Heart left ventricle (tissue), 16 donors: ENCODE measurements at places on chromosomes 6 and 20. TPM values are rescaled to one million over a fixed set of nuclear protein-coding genes. Genes with fewer than 3 reads are reported as not detected.

- DNase-seq = no peak
Measured at GRCh38 chr6:145704143-145704781, 31.1 kb downstream of the EPM2A start.

DNA sequence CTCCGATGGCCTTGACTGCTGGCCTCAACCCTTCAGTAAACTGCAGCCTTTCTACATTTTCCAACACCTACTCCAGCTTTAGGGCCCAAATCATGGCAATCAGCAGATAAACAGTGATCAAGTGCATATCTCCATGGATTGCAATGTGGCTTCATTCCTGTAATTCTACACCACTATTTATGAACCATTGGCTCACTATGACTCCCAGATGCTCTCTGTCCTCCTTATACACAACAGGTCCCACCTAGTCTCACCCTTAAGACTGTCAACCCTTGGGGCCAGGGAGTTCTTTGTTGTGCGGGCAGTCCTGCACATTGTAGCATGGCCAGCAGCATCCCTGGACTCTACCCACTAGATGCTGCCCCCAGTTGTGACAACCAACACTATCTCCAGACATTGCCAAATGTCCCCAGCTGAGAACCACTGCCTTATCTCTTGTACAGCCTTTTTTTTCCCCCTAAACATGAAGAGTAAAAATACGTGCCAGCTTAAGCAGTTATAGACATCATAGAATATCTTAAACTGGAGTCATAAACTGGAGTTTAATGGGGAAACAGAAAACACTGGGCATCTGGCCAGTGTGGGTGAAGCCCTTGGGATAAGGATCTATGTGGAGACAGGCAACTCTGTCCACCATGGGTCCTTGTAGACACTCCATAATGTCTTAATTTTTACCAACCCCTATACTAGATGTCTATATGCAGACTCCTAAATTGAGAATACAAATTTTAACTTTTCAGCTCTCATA lies 21.1 kb downstream of the MRPL14 start:
- no peak for DNase-seq

- DNase-seq = no peak
Measured at GRCh38 chr6:43075670-43076463, at the start of gene PTK7. Gene PTK7, plus strand, starts transcription at chr6:43076314. Its CDS starts 175 bp downstream, at chr6:43076489.

DNA sequence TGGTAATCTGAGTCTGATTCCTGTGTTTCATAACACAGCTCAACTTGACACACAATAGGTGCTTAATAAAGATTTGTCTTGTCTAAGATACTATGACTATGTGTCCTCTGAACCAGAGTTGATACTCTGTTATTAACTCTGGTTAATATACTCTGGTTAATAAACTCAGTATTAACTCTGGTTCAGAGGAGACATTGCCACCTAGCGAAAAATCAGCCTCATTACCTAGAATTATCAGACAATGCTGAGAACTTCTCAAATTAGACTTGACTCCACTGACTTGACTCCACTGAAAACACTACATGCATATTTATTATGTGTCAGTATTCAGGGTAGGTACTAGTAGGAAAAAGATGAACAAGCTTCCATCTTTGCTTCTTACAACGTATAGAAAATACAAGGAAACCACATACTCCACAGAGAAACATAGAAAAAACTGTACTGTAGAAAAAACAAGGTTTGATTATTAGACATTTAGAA lies 73.9 kb downstream of the AHI1 start:
- DNase-seq = no peak

DNA sequence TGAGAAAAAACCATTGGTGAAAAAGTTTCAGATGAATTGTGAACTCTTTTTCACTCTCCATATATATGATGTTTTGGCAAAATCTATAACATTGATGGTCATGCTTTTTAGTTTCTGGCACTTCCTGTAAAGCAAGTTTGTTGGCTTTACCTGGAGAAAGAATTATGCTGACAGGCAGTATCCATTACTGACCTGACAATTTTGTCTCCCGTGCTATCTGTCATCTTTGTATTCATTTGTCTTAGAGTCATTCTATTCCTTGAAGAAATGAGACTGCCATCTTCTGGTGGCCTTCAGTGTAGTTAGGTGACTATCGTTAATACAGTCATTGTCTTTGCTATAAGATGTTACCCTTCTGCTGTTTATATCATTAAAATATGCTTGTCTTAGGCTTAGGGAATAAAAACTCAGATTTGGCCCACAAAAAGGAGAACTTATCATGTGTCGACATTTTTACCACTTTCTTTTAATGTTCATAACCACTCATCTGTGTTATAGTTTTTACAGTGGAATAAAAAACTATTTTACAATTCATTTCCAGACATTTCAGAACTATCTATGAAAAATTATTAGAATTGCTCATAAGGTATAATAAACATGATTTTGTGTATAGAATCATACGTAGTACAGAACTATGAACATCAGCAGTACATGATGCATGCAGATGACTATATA lies 707.0 kb downstream of the EPM2A start:
- DNase-seq = no peak

GRCh38 chr20:4162766-4163165 lies 147.4 kb upstream of the RNF24 start:
- DNase-seq = no peak

DNA sequence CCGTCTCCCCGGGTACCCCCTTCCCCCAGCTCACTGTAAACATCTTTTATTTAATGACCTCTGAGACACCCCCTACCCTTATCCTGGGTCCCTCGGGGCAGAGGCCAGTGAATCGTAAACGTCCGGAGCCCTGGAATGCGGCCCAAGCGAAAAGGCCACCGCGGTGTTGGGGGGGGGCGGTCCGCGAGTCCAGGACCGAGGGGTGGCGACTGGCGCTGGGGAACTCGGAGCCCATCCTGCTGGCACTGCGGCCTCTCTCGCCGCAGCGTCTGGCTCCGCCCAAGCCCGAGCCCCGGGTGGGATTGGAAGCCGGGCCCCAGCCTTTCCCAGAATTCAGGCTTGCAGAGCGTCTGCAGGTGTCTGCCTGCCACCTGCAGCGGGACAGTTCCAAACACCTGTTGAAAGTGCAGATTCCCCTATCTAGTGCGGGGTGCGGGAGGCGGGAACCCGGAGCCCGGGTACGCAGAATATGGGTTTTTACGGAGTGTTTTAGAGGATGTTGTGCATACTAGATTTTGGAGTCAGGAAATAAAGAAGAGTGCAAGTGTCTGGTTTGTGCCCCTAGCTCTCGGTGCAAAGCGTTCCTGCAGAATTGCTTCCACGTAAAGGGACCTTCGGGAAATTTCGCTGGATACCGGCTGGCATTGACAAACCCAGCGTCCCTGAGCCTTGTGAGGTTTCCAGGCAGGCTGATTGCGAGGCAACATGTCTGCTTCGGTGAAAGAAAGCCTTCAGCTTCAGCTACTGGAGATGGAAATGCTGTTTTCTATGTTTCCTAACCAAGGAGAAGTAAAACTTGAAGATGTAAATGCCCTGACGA lies 800 bp downstream of the RWDD2A start:
- DNase-seq = peak; percentile 45

DNA sequence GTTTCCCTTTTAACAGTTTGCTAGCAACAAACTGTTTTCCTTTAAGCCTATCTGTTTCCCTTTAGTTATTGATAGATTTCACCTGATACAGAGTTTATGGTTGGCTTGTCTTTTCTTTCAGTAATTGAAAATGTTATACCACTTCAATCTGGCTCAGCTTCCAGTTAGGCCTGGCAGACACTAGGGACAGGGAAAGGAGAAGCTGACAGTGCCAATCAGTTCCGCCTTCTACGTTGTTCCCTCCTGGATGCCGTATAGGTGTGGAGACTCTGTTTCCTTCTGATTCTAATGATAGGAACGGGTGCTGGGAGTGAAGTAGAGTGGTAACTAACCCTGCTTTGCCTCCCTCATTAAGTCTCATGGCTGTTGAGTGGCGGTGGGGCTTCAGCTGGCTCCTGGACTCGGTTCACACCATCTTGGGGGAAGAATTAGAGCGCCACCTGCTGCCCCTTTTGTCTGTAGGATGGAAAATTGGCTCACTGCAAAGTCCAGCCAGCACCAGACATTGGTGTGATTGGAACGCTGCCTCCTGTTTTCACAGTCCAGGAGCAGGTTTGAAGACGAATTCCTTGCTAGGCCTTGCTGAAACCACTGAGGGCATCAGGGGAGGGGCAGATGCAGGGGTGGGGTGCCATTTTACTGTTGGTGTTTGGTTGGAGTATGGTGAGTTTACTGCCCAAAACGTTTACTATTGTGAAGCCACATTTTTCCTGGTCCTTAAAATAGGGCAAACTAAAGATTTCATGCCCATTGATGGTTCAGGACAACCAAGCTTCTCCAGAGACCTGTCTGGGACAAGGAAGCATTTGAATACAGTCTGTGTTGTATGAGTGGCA lies 1729.5 kb downstream of the GRIK2 start:
- no peak for DNase-seq

DNA sequence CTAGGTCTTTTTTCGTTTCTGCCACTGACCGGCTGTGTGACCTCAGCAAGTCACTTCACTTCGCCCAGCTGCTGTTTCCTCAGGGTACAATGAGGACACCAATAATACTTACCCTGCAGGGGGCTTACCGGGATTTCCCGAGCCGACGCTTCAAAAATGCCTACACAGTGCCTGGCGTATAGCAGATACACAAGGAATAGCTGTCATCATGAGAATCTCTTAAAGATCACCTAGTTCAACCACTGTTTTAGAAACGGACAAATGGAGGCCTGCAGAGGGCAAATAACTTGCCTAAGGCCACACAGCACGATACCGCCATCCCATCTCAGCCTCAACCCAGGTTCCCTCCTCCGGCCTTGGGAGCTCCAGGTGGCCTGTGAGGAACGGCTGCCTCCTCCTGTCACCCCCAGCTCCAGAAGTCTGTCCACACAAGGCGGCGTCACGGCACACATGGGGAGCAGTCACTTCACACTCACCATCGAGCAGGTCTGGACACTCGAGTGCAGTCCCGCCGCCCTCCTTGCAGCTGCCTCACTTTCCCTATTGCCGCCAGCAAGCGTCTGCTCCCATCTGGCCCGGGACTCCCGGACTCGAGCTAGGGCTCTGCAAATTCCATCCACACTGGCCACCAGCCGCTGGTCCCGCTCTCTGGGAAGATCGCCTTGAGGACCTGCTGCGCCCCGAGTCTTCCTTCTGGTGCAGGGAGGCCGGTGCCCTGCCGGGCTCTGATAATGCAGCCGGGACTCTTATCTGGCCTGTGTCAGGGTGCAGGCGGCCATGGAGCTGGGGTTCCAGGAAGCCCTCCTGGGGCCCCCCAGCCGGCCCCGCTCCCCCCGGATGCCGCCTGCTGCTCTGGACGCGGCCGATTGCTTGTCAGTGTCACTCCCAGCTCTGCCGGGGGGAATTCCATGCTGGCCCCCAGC lies at the start of gene RIPOR3:
Gene RIPOR3 (minus strand): TSS at position 893 of the 923 bp plus-strand sequence. CDS start 414 bp downstream, at position 479.
- DNase-seq = peak; percentile 23

GRCh38 chr6:84428300-84428907 lies 201.0 kb upstream of the CEP162 start:
- peak; percentile 33 for DNase-seq

DNA sequence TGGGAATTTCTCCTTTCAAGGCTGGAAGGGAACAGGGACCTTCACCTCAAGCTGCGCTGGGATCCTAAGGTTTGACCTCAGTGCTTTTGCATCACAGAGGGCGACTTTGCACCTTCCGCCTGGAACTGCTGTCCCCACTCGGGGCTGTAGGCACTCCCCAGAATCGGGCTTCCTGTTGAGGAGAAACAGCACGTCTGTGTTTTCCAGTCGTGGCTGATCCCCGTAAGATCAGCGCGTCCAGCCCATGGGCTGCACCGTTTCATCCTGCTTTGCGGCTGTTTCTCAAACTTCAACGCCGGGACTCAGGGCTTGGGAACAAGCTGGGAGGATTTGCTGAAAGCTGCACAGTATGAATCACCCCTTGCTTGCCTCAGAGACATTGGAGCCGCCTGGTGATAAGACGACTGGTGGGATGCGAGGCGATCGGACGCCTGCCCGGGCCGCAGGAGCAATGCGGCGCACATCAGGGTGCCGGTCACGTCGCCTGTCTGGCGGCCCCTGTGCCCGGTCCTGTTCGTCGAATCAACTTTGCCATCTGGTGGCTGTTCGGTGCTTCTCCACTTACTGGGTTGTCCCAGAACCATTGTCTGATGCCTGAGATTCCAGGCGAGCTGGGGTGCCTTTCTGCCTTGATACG lies 53.6 kb upstream of the FRMD1 start:
- peak; percentile 73 for DNase-seq

- no peak for DNase-seq
Measured at GRCh38 chr20:55446301-55446700, 559.0 kb downstream of the CBLN4 start.

GRCh38 chr20:5842465-5842864 lies 92.3 kb downstream of the SHLD1 start:
- DNase-seq = no peak

GRCh38 chr6:31643818-31644454 lies 8.5 kb downstream of the BAG6 start:
- no peak for DNase-seq

DNA sequence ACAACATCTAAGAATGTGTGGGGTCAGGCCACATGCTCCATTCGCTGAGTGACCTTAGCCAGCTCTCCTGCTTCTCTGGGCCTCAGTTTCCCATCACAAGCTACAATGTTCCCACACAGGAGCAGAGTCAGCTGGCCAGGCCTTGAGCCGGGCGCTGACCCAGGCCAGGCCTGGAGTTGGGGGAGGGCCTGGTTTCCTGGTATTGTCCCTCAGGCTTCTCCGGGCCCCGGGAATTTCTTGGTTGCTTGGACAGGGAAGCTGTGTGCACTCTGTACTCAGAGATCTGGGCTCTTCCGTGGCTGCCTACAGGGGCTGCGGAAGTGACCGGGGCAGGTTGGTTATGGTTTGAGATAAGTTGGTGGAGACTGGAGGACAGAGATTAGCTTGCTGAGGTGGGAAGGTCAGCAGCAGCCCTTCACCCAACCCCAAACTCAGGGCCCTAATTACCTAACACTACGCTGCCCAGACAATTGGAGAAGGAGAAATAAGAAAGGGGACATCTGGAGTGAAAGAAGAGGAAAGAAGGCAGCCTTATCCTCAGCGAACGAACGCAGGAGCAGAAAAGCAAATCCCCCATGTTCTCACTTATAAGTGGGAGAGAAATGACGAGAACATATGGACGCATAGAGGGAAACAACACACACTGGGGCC lies 6.2 kb downstream of the TGM2 start:
- peak; percentile 80 for DNase-seq

The DNMT3B gene
- 0.50 TPM for total RNA-seq

The C4A gene
- 301 TPM for total RNA-seq

The GRM1 gene
- total RNA-seq = 6.1 TPM

The TRIM26 gene
- total RNA-seq = 26.8 TPM

The THBD gene
- 12.4 TPM for total RNA-seq

The EDN3 gene
- not detected for total RNA-seq
